ENCODE measurements at places on chromosomes 6 and 20. TPM values are rescaled to one million over a fixed set of nuclear protein-coding genes. Genes with fewer than 3 reads are reported as not detected.

Gene SGK2
- total RNA-seq, result 3.6 TPM

Gene BEND6
- total RNA-seq, result 4.2 TPM

Gene SLC35F1
- total RNA-seq, result 15.3 TPM

Gene ZC2HC1B
- total RNA-seq, result not detected

Gene ULBP2
- not detected for total RNA-seq

Gene OPRL1
- 0.21 TPM for total RNA-seq

Gene FOXA2
- not detected for total RNA-seq

Gene TFAP2D
- not detected for total RNA-seq

Gene PRR18
- not detected for total RNA-seq

Gene GID8
- total RNA-seq, result 31.2 TPM

Gene RSPH9
- total RNA-seq, result 0.30 TPM

Gene FKBP1C
- not detected for total RNA-seq

Gene PTCRA
- not detected for total RNA-seq
